Activated T-cell treated with anti-CD3 and anti-CD28 coated beads, Interleukin-2, amount 50 U/mL, for 72 hours (primary cell): ENCODE measurements at places on chromosomes 3 and 15. TPM values are rescaled to one million over a fixed set of nuclear protein-coding genes. Genes with fewer than 3 reads are reported as not detected.

MGLL gene
- total RNA-seq, result 2.3 TPM

- no peaks in the 10 kb centered on the region for H3K36me3 ChIP-seq
- no peaks in the 10 kb centered on the region for H3K4me1 ChIP-seq
- H3K27ac ChIP-seq, result no peak overlapping the region
- peaks cover 18% of the 10 kb centered on the region for H3K27me3 ChIP-seq
- no peak for DNase-seq
- no peak overlapping the region for H3K4me3 ChIP-seq
Measured at GRCh38 chr15:62976301-62976881, 66.2 kb upstream of the TPM1 start.

DNA sequence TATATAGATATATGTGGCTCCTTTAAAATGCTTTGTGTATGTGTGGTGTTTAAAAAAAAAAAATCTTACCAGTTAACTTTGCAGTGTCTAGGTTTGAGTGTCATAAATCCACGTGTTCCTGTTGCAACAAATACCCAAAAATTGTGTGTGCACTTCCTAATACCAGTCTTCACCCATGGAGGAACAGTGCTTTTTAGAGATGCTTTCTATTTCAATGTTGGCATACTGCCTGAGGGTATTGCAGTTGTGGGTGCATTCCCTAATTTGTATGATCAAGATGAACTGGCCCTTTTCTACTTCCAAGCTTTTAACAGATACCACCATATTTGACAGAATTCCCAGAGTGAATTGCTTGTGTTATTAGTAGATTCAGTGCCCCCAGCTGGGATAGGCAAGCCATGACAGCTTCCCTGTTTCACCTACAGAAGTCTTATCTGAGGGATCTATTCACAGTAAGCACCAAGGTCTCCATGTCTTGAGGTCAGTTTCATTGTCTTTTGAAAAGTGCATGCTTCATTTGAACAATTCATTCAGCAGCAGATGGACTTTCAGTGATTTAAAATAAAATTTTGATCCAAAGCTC is 68.9 kb upstream of the GOLGA6B start:
- peaks cover 9% of the 10 kb centered on the region for H3K36me3 ChIP-seq
- H3K27me3 ChIP-seq, result no peaks in the 10 kb centered on the region
- no peak overlapping the region for H3K4me3 ChIP-seq
- H3K27ac ChIP-seq, result peak overlapping the region; percentile 71
- no peaks in the 10 kb centered on the region for H3K4me1 ChIP-seq
- no peak for DNase-seq

DNA sequence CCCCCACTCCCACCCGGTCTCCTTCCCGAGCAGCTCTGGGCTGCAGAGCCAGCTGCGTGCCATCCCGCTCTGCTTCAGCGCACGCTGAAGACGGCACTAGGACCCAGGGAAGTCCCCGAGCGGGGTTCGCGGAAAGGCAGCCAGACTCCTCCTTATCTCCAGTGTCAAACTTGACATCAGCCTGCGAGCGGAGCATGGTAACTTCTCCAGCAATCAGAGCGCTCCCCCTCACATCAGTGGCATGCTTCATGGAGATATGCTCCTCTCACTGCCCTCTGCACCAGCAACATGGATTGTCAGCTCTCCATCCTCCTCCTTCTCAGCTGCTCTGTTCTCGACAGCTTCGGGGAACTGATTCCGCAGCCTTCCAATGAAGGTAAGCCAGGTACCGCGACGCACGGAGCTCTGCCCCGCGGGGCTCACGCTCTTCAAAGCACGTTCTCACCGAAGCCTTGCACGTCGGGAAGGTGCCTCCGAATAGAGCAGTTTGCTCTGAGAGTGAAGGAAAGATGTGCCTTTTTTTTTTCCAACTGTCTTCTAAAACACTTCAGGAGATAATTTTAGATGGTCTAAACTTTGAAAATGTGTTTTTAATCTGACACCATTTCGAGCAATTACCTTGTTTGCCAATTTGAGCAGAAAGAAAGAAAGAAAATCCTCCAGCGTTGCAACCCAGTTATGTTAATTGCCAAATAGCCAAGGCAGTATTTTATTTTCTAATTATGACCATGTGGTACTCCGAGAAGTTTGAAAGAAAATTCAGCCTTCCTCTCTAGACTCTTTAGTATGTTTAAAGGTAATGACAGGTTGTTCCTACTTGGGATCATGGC is at the start of gene EPHA3:
Gene EPHA3, plus strand, starts transcription at position 161 of the 830 bp plus-strand sequence. Its CDS starts 128 bp downstream, at position 289.
- H3K27me3 ChIP-seq, result no peaks in the 10 kb centered on the region
- H3K4me3 ChIP-seq, result peak within 1 kb of the TSS; percentile 79
- peak; percentile 46 for DNase-seq
- H3K4me1 ChIP-seq, result peaks cover 17% of the 10 kb centered on the region

KLHL40 gene
- not detected for total RNA-seq

DNA sequence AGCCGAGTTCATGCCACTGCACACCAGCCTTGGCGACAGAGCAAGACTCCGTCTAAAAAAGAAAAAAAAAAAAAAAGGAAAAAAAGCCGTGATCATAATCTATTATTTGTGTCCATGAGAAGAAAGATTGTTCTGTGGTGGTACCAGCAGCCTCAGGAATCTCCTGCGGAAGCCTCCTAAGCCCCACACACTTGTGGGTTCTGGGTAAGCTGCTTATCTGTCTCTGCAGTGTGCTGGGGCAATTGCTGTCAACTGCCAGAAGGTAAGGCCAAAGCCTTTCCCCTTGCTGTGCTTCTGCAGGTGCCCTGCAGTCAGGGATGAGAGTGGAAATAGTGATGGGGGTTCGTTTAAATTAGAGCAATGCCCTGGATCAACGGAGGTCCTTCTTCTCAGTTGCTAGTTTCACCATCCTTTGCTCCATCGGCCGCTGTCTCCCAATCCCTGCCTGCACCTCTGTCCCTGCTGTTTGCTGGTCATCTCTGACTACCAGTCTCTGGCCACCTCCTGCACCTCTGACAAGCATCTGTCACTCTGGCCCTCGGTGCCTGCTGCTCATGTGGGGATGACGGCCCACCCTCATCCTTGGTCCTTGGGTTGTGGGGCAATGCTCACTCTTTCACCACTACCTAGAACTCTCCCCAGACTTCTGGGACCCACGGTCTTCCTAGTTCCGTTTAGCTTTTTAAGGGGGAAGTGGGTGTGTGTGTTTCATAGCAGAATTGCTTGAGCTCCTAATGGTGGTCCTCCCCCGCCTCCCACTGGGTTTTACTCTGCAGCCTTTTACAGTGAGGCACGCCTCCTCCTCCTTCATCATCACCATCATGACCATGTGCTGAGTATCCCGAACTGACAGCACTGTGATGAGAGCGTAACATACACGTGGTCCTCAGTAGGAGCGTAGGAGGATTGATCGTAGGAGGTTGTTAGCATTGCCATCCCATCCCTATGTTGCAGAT is 25.5 kb downstream of the CHRD start:
- no peak overlapping the region for H3K27ac ChIP-seq
- H3K4me3 ChIP-seq, result no peak overlapping the region
- no peak for DNase-seq
- no peaks in the 10 kb centered on the region for H3K36me3 ChIP-seq
- H3K4me1 ChIP-seq, result no peaks in the 10 kb centered on the region

DNA sequence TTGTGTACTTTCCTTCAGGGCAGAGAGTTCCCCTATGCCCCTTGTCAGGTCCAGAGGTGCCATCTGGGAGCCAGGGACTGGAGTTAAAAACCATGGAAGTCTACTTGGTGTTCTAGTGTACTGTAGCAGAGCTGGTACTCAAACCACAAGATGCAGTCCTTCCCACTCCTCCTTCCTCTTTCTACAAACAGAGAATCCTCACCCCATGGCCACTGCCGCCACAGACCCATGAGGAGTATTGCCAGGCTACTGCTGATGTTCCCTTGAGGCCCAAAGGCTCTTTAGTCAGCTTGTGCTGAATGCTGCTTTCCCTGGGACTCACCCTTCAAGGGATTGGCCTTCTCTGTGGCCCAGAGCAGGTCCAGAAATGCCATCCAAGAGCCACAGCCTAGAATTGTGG is 229.2 kb upstream of the ZPLD1 start:
- peaks cover 3% of the 10 kb centered on the region for H3K36me3 ChIP-seq
- H3K4me1 ChIP-seq, result no peaks in the 10 kb centered on the region
- no peak overlapping the region for H3K4me3 ChIP-seq
- no peaks in the 10 kb centered on the region for H3K27me3 ChIP-seq
- no peak for DNase-seq

DNA sequence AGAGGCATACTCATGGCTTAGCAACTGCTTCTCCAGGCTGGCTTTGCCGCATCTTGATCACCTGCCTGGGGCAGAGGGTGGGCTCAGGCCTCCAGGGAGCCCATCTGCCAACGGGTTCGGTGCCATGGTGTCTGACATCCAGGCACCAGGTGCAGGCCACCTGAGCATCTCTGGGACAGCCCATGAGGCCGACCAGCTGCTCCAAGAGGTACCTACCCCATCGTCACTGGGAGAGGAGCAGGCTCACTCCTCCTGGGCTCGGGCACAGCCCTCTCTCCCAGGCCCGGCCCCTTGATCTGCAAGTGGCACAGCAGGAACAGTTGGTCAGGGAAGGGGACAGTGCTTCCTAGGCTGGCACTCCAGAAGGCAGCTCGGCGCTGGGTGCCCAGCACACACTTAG is 21.9 kb downstream of the TPRA1 start:
- H3K27me3 ChIP-seq, result peaks cover 10% of the 10 kb centered on the region
- no peak overlapping the region for H3K4me3 ChIP-seq
- no peak for DNase-seq
- no peak overlapping the region for H3K27ac ChIP-seq
- no peaks in the 10 kb centered on the region for H3K4me1 ChIP-seq

- no peaks in the 10 kb centered on the region for H3K36me3 ChIP-seq
- H3K27ac ChIP-seq, result no peak overlapping the region
- no peak for DNase-seq
- no peak overlapping the region for H3K4me3 ChIP-seq
Measured at GRCh38 chr3:99344216-99344615, 294.2 kb upstream of the COL8A1 start.

CADPS gene
- not detected for total RNA-seq

GRCh38 chr3:160210341-160210740 is 14.9 kb upstream of the C3orf80 start:
- H3K36me3 ChIP-seq, result no peaks in the 10 kb centered on the region
- H3K27me3 ChIP-seq, result peaks cover 6% of the 10 kb centered on the region
- DNase-seq, result no peak
- H3K27ac ChIP-seq, result no peak overlapping the region
- H3K4me1 ChIP-seq, result no peaks in the 10 kb centered on the region
- no peak overlapping the region for H3K4me3 ChIP-seq

- no peak for DNase-seq
- no peak overlapping the region for H3K4me3 ChIP-seq
- H3K4me1 ChIP-seq, result no peaks in the 10 kb centered on the region
- no peak overlapping the region for H3K27ac ChIP-seq
- H3K27me3 ChIP-seq, result no peaks in the 10 kb centered on the region
Measured at GRCh38 chr3:65777050-65777449, 261.7 kb downstream of the MAGI1 start.

LSAMP gene
- total RNA-seq, result not detected

SH3GL3 gene
- not detected for total RNA-seq

- H3K27me3 ChIP-seq, result no peaks in the 10 kb centered on the region
- H3K36me3 ChIP-seq, result peaks cover 4% of the 10 kb centered on the region
- no peak for DNase-seq
- no peaks in the 10 kb centered on the region for H3K4me1 ChIP-seq
- no peak overlapping the region for H3K27ac ChIP-seq
- H3K4me3 ChIP-seq, result no peak overlapping the region
Measured at GRCh38 chr3:99928771-99929744, 111.4 kb downstream of the CMSS1 start.

DNA sequence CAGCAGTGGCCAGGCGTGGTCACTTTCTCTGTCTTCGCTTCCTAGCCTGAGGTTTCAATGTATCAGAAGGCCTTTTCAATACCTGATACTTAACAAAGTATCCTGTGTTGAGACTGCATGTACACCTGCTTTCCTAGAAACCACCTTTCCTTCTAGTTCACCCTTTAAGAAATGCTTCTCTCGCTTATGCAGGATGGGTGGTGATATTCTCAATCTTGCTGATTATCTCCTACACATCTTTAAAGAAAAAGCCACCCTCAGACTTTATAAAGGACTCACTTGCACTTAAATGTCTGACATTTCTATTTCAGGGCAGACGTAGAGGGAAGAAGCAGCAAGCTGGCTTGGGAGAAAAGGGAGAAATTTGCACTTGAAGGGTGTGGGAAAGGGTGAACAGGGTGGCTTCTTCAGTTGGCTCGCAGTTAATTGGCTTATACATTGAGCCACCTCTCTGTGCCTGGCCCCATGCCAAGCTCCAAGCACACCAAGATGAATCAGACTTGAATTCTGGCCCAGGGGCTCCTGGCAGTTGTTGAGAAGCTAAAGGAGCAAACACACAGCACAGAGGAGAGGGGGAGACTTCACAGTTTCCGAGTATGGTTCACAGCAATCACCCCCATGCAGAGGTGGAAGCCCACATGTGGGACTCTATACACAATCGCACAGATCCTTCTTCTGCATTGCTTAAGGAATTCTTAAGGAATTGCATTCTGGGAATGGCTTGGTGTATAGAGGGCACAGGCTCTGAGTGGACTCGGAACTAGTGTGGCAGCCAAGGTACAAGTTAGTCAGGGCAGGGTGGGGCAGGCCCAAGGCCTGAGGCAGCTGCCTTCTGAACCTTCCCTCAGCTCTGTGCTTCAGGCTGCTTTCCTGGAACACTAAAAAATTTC is 1.3 kb downstream of the ARL6IP5 start:
- peaks cover 68% of the 10 kb centered on the region for H3K4me1 ChIP-seq
- H3K4me3 ChIP-seq, result peak overlapping the region; percentile 96
- peak overlapping the region; percentile 96 for H3K27ac ChIP-seq
- H3K36me3 ChIP-seq, result peaks cover 18% of the 10 kb centered on the region

RTP1 gene
- not detected for total RNA-seq

DNA sequence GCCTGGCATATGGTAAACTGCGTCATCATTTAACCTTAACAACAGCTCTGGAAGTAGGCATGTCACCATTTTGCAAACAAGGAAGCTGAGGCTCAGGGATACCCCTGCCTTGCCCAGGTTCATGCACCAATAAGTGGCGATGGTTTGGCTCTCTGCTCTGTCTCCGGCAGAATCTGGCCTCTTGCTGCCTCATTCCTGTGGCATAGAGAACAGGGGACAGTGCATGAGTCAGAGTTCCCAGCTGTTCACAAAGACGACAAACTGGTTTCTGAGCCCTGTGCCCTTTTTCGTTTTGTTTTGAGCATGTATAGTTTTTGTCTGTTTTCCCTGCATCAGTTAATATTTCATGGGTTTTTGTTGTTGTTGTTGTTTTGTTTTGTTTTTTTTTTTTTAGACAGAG is 236.8 kb downstream of the OPA1 start:
- no peak overlapping the region for H3K27ac ChIP-seq
- peaks cover 39% of the 10 kb centered on the region for H3K27me3 ChIP-seq
- no peaks in the 10 kb centered on the region for H3K36me3 ChIP-seq
- H3K4me3 ChIP-seq, result no peak overlapping the region
- DNase-seq, result no peak
- H3K4me1 ChIP-seq, result peaks cover 16% of the 10 kb centered on the region

IQCF5 gene
- not detected for total RNA-seq

ABI3BP gene
- total RNA-seq, result not detected

GRCh38 chr3:180828723-180829408 is 83.6 kb upstream of the FXR1 start:
- no peak overlapping the region for H3K4me3 ChIP-seq
- H3K27ac ChIP-seq, result no peak overlapping the region
- H3K36me3 ChIP-seq, result no peaks in the 10 kb centered on the region
- H3K4me1 ChIP-seq, result no peaks in the 10 kb centered on the region

VIPR1 gene
- 6.6 TPM for total RNA-seq

MKRN2OS gene
- not detected for total RNA-seq
